Right hindlimb (tissue), 1 donor: ENCODE measurements at places on chromosomes 1 and 21.

GRCh38 chr1:219391297-219391696 lies 217.6 kb downstream of the LYPLAL1 start:
- DNase-seq = no peak

DNA sequence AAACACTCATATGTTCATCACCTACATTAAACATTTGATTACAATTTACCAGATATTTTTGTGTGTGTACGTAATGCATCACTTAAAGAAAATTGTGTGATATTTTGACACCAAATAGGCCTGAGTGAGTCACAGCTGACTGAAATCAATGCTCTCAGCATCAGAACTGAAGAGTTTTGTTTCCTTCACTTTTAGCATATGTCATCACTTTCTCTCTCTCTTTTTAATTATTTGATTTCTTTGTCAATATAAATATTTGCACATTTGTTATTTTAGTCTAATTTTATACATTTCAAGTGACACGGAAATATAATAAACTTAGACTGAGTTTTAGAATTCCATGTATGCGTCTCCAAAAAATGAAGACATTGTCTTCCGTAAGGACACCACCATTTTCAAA lies 545.3 kb downstream of the PTPRC start:
- no peak for DNase-seq

DNA sequence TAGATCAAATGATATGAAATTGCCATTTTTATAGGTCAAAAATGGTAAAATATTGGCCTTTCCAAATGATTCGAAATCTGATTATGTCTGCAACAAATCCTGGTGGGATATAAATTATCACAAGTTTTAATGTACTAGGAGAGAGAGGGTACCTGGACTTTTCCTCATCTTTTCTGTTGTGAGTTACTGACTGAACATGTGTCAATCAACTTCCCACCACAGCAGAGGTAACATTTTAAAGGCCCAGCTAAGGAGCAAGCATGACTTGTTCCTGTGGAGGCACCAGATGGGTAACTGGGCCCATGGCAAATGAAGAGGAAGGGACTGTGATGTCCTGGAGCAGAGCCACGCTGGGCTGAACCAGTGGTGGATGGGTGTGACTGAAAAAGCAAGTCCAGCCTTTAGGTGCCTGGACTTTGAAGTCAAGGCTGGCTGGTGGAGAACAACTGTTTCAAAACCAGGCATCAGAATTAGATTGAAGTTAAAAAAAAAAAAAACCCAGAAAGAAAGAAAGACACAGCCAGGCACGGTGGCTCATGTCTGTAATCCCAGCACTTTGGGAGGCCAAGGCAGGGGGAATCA lies 6.6 kb downstream of the MR1 start:
- no peak for DNase-seq

- DNase-seq = no peak
Measured at GRCh38 chr1:81437213-81437612, 363.5 kb upstream of the ADGRL2 start.

DNA sequence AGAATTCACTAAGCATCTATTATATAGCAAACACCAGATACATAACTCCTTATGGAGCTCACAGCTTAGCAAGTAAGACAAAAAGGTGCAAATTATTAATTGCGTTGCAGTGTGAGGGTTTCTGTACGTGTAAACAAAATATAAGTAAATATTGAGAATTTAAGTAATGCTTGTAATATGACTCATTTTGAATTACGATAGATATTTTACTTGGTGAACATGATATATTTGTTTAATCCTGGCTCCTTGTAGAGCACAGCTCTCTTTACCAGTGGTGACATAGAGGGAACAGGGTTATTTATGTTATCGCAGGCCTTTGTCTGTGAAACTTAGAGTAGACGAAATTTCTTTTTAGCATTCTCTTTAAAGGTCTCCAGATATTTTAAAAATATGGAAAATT lies 36.4 kb downstream of the LYPLAL1 start:
- DNase-seq = no peak
